Mesenteric fat pad (tissue), 1 donor: ENCODE measurements at places on chromosomes 11 and 22.
A peak's percentile ranks its signal among the peaks of the same experiment; 100 is the strongest.

- DNase-seq = no peak
Observed at GRCh38 chr11:9853929-9854552, 190.2 kb downstream of the SWAP70 start.

GRCh38 chr11:61974766-61975631, 7.6 kb upstream of the FTH1 start:
- DNase-seq = peak; percentile 73

- no peak for DNase-seq
Observed at GRCh38 chr22:27918341-27919221, 475 bp downstream of the PITPNB start.

DNA sequence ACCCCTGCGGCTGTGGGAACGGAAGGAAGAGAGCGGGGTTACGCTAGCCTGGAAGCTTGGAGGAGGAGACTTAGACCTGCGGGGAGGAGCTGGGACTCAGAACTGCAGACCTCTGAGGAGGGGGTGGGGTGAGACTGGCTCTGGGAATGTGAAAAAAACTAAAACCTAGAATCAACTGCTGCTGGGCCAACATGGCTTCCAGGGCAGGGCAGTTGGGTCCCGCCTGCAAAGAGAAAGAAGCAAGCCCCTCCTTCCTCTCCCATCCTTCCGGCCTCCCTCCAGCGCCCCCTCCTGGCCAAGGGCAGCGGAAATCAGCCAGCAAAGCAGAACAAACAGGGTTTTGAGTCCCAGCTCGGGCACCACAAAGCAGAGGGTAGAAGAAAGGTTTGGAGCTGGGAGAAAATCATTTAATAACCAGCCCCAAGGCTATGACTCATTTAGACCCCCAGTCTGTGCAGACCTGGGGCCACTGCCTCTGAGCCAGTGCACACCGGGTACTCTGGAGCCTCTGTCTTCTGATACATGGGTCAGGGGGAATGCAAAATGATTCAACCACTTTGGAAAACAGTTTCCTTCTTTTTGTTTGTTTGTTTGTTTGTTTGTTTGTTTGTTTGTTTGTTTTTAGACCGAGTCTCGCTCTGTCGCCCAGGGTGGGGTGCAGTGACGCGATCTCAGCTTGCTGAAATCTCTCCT, 7.3 kb upstream of the NCF4 start:
- no peak for DNase-seq

DNA sequence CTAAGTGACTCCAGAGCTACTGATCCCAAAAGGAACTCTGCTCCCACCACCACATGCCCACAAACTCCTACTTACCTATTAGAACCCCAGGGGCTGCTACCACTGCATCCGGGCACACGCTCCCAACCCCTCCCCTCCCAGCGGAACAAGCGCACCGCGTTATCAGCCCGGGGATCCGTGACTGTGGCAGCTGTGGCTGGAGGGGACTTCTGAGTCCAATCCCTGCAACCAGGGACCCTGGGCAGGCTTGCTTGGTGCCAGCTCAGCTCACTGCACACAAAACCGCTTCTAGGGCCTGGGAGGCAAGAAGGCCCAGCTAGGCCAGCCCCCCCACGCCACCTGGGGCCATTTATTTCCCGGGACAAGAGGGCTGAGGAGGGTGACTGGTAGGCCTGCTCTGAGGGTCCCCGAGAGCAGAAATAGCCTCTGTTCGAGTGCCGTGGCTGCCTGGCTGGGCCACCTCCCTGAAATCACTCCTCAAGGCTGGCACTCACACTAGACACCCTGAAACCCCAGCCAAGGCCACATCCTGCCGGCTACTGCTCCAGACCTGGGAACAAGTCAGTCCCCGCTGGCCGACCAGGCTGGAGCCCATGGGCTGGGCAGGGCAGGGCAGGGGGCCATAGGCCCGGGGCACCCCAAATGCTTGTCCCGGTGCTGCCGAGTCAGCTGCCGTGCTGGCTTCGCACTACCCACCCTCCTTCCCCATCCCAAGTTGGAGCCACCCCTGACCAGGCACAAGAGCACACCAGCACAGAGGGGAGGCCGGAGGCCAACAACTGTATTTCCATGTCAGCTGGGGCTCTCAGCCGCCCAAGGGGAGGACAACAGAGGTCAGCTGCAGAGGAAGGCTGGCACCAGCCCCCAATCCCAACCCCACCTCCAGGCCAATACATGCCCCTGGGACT, 1.9 kb upstream of the IFITM10 start:
- DNase-seq = no peak

DNA sequence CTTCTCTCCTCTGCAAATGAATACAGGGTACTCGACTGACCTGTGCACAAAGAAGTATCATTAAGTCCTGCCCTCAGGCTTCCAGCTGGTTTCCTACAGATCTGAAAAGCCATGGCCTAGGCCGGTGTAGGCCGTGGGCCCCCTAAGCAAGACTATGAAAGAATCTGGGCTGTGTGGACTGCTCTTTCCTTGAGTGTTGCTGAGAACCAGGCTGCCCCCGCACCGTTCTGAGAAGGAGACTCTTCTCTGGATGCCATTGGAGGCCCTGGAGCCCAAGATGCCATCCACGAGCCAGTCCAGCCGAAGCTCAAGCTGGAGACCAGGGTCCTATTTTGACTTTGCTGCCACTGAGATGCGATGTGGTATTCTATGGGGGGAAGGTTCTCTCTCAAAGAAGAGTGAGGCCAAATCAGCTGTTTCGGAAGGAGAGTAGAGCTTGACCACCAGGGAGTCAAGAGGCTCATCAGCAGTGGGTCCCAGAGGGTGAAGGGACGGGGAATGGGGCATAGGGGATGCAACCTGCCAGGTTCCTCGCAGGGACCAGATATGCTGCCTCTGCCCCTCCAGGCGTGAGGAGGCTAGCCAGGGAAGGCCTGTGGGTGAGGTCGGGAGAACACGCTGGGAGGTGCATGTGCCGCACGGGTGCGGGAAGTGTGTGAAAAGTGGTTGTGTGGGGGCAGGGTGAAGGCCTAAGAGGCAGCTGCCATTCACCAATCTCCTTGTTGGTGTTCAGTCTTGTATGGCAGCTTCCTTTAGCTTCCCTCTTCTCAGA, 96.4 kb upstream of the B3GAT1 start:
- peak; percentile 76 for DNase-seq

GRCh38 chr11:116691771-116692177, 81.0 kb downstream of the BUD13 start:
- DNase-seq = peak; percentile 89

- no peak for DNase-seq
Observed at GRCh38 chr11:128653801-128654231, 40.1 kb upstream of the FLI1 start.

DNA sequence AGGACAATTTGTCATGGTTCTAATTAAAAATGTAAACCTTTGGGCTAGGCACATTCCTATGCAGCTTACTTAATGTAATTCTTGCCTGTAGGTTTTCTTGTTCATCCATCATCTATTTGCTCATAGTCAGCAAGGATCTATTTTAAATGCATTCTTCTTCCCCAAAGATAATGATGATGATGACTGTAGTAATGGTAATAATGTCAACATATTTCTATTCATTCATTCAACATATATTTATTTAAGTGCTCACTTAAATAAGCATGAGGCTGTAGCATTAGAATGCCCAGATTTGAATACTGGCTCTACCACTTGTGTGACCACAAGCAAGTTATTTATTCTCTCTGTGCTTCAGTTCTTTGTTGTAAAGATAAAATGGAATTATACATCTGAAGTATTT, 169.6 kb upstream of the SYN3 start:
- DNase-seq = no peak

DNA sequence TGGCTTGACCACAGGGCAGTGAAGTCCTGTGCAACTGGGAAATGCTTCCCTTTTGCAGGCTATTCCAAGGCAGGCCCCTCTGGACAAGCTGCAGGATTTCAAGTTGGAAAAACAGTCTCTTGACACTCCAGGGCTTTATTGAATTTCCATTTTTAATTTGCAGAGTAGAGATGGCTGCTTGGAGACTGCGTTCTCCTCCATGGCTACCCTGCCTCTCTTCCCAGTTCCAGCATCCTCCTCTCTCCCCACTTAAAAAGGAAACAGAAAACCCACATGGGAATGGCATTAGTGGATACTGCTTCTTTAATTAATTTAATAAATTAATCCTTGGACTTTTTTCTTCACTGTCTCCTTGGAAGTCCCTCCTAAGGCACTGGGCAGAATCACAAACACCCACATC, 115.6 kb downstream of the DSCAML1 start:
- no peak for DNase-seq

DNA sequence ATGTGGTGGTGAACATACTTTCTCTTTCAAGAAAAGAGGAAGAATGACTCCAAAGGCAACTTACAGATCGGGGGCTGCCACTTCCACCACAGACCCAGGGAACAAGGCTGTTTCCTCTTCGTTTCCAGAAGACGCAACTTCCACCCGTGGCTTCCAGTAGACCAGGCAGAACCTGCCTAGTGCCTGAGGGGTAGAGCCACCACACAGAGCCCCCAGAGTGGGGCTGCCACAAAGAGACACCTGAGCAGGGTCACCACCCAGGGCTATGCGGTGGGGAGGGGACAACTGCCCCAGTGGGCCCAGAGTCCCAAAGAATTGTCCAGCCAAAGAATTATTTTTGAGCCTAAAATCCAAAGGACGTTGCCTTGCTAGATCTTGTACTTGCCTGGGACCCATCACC, 16.7 kb upstream of the PHF21B start:
- no peak for DNase-seq

DNA sequence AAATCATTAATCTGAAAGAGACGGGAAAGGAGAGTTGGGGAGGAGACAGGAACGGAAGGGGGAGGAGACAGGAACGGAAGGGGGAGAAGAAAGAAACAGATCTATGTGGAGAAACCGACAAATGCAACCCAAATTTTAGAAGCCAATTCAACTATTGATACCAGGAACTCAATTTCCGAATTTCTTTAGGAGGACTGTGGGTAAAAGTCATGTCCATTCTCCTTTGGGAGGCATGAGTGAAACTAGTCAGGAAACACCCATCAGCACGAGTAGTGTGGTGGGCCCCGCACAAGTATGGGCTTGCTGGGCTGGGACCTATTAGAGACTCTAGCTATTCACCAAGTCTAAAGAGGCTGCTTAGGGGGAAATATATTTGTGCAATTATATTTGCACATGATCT, 18.1 kb downstream of the ANO3 start:
- DNase-seq = no peak

GRCh38 chr11:73189315-73189714, 28.8 kb upstream of the P2RY2 start:
- DNase-seq = peak; percentile 84

DNA sequence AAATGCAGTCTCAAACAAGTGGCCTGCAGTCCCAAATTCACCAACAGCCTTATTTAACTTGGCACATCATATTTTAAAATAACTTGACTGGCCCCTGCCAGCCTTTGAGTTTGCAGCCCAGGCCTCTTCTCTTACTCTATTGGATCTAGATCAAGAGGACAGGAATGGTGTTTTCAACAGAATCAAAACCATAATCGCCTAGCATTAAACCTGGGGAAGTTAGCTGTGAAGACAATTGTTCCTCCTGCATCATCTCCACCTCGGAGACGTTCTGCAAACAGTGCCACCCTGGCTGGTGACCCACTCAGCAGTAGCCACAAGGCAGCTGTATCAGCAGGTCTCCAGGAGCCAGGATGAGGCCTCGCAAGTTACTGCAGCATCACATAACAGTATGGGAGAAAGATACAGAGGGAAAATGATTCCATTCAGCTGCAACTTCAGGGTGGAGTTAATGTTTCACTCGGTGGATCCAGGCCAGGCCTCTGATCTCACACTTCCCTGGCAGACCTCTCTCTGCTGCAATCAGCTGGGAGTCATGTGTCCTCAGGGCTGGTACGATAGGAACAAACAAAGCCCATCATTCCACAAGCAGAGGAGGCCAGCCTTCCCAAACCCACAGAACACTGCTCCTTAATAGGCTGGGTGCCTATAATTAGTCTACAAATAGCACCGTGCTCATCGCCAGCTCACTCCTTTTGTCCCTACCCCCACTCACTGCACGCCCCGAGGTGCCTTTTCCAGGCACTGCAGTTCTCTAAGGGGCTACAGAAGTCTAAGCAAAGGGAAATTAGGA, 18.6 kb upstream of the SCN2B start:
- DNase-seq = no peak

DNA sequence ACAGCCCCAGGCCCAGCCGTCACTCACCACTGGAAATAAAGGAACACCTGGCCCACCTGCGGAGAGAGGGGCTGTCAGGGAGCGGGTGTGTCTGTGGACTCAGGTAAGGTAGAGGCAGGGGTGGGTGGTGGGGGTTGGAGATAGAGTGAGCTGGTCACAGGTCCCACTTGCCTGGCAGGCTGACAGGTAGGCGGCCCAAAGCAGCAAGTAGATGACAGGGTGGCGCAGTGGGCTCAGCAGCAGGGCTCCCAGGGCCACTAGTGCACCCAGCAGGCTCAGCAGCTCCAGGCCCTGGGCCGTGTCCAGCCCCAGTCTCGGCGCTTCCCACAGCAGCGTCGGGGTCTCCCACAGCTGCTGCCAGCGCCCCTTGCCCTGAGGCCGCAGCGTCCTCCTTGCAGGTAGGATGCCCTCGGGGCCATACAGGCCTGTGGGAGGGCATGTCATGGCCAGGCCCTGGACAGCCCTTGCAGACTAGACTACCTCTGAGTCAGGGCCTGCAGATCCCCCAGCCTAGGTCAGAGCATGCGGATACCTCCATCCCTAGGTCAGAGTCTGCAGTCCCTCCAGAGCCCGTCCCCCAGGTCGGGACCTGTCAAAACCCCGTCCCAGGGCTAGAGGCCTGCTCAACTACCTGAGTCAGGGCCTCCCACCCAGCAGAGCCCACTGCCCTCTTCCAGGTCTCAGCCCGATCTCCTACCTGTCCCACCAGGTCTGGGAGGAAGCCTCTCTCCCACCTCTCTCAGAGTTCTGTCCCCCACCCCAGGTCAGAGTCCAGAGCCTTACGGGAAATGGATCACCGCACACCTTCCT, 686 bp downstream of the LMF2 start:
- DNase-seq = no peak

- peak; percentile 67 for DNase-seq
Observed at GRCh38 chr22:44192098-44192815, 11.5 kb downstream of the PARVG start.
